ENCODE measurements at places on chromosomes 5 and 9.
A peak's percentile ranks its signal among the peaks of the same experiment; 100 is the strongest.

DNA sequence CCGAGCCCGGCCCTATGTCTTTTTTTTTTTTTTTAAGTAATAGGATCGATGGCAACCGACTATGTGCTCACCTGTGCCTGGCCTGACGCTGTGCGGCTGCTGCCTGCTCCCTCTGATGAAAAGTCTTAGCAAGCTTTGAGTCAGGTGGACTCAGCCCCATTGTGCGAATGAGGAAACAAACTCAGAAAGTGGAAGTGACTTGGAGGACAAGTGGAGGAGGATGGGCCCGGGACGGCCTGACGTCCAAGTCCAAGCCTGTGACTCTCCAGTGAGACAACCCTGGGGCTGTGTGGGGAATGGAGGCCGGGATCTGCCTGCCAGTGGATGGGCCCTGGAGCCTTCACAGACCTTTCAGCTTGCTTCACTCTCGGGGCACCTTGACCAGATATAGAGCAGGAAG is 57.9 kb downstream of the EXD3 start:
- no peaks in the 10 kb centered on the region for H3K4me1 ChIP-seq
- H3K36me3 ChIP-seq = peaks cover 36% of the 10 kb centered on the region
- H3K4me3 ChIP-seq = no peak overlapping the region

- peak; percentile 55 for DNase-seq
- H3K4me3 ChIP-seq = no peak overlapping the region
- peaks cover 33% of the 10 kb centered on the region for H3K27me3 ChIP-seq
- H3K4me1 ChIP-seq = no peaks in the 10 kb centered on the region
Observed at GRCh38 chr9:89723469-89724100, 118.8 kb downstream of the GADD45G start.

- DNase-seq = no peak
- H3K27me3 ChIP-seq = no peaks in the 10 kb centered on the region
- H3K4me1 ChIP-seq = peaks cover 4% of the 10 kb centered on the region
- H3K27ac ChIP-seq = no peak overlapping the region
- H3K36me3 ChIP-seq = peaks cover 4% of the 10 kb centered on the region
Observed at GRCh38 chr5:54651482-54652076, 134.0 kb downstream of the SNX18 start.

GRCh38 chr9:114394523-114395333 is 6.9 kb upstream of the AKNA start:
- H3K4me3 ChIP-seq = no peak overlapping the region
- no peaks in the 10 kb centered on the region for H3K27me3 ChIP-seq
- H3K4me1 ChIP-seq = peaks cover 10% of the 10 kb centered on the region
- no peak overlapping the region for H3K27ac ChIP-seq

DNA sequence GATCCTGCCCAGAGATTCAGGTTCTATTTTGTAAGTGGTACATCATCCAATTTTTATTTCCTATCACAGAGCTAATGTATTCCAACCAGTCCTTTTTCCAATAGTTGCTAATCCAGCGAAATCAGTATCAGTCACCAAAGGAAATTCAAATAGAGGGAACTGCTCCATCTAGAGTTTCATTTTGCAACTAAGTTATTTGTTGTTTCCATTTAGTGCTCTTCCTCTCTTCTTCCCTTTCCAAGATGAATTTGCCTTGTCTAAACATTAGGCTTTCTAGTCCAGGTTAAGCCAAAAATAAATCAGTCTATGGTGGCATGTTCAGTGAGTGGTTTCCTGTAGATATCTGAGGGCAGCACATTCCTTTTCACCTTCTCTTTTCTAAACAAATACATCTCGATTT is 79.8 kb upstream of the SPATA31D4 start:
- no peak overlapping the region for H3K27ac ChIP-seq
- H3K27me3 ChIP-seq = no peaks in the 10 kb centered on the region
- no peaks in the 10 kb centered on the region for H3K36me3 ChIP-seq
- H3K4me3 ChIP-seq = no peak overlapping the region
- peaks cover 6% of the 10 kb centered on the region for H3K4me1 ChIP-seq
- DNase-seq = peak; percentile 68

DNA sequence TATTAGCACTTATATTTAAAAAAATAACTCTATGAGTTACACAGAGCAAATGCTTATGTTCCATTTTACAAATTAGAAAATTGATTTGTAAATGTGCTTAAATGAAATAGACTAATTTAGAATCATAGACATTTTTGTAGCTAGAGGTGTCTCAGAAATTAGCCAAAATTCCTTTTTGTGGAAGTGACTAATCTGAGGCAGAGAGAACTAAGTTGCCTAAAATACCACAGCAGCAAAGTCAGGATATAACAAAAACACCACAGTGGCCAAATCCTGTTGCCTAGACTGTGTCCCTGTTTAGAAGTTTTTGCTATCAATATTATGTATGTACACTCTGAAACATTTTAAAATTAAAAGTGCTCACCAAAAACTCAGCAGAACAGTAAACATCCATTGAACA is 18.7 kb downstream of the ADAMTSL1 start:
- no peak overlapping the region for H3K4me3 ChIP-seq
- peaks cover 3% of the 10 kb centered on the region for H3K4me1 ChIP-seq
- H3K27ac ChIP-seq = peak overlapping the region; percentile 83
- DNase-seq = no peak
- H3K27me3 ChIP-seq = no peaks in the 10 kb centered on the region

DNA sequence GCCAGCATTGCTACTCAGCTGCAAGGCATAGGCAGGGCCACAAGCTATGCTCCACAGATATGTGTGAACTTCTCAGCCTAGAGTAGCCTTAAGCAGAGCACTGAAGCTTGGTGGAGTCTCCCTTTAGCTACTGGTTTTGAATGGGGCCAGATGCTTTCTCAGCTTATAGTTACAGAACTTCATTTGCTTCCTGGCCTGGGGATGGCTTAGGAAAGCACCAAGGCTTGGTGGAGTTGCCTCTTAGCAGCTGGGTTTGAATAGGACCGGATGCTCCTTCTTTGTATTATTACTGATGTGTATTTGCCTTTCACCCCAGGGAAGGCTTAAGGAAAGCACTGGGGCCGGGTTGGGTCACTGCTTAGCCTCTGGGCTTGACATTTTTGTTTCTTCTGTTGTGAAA is 497.8 kb upstream of the SEMA6A start:
- no peaks in the 10 kb centered on the region for H3K4me1 ChIP-seq
- H3K36me3 ChIP-seq = no peaks in the 10 kb centered on the region
- H3K27ac ChIP-seq = no peak overlapping the region
- no peaks in the 10 kb centered on the region for H3K27me3 ChIP-seq

DNA sequence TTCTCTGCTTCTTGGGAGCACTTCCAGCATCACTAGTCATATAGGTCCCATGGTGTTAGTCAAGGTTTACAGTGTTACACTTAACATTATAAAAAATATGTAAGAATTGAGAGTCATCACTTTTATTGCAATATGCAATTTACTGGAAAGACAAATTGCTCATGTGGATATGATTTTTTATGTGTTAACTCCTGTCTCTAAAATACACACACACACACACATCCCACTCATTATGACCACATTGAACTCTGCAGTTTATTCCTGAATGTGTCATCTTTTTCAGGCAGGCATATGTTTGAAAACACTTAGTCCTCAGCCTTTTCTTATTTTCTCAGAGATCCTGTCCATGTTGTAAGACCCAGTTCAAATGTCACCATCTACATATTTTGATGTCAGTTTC is 148.5 kb upstream of the MRPS30 start:
- H3K27me3 ChIP-seq = no peaks in the 10 kb centered on the region
- no peak overlapping the region for H3K27ac ChIP-seq
- H3K36me3 ChIP-seq = no peaks in the 10 kb centered on the region
- DNase-seq = no peak
- H3K4me1 ChIP-seq = no peaks in the 10 kb centered on the region

GRCh38 chr5:51345106-51345505 is 38.1 kb upstream of the ISL1 start:
- H3K4me1 ChIP-seq = no peaks in the 10 kb centered on the region
- no peaks in the 10 kb centered on the region for H3K36me3 ChIP-seq
- H3K27ac ChIP-seq = no peak overlapping the region
- H3K4me3 ChIP-seq = no peak overlapping the region

GRCh38 chr9:135198144-135198543 is 110.7 kb downstream of the OLFM1 start:
- no peak overlapping the region for H3K27ac ChIP-seq
- no peak overlapping the region for H3K4me3 ChIP-seq
- no peak for DNase-seq
- H3K4me1 ChIP-seq = no peaks in the 10 kb centered on the region
- H3K36me3 ChIP-seq = no peaks in the 10 kb centered on the region
- peaks cover 45% of the 10 kb centered on the region for H3K27me3 ChIP-seq

DNA sequence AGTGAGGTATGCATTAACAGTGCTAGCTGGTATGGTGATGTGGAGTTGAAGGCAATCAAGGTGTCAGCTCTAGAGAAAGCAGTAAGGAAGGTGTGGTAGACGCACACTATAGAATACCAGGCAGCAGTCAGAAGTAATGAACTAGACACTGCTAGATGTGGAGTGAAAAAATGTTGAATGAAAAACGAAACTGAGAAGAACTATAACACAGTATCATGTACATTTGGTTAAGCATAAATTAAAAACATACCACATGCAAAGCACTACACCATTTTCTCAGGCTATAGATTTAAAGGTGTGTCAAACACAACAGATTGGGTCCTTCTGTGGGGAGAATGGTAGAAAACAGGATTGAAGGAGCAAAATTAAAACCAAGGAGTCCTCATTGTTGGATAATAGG is 15.4 kb downstream of the ZNF622 start:
- no peaks in the 10 kb centered on the region for H3K27me3 ChIP-seq
- no peaks in the 10 kb centered on the region for H3K4me1 ChIP-seq
- no peak overlapping the region for H3K4me3 ChIP-seq
- H3K27ac ChIP-seq = no peak overlapping the region
- no peak for DNase-seq
- H3K36me3 ChIP-seq = peaks cover 37% of the 10 kb centered on the region

- peaks cover 16% of the 10 kb centered on the region for H3K4me1 ChIP-seq
- no peak overlapping the region for H3K4me3 ChIP-seq
- H3K36me3 ChIP-seq = peaks cover 18% of the 10 kb centered on the region
- H3K27me3 ChIP-seq = no peaks in the 10 kb centered on the region
Observed at GRCh38 chr5:141528291-141528984, 39.6 kb downstream of the PCDHGC5 start.

DNA sequence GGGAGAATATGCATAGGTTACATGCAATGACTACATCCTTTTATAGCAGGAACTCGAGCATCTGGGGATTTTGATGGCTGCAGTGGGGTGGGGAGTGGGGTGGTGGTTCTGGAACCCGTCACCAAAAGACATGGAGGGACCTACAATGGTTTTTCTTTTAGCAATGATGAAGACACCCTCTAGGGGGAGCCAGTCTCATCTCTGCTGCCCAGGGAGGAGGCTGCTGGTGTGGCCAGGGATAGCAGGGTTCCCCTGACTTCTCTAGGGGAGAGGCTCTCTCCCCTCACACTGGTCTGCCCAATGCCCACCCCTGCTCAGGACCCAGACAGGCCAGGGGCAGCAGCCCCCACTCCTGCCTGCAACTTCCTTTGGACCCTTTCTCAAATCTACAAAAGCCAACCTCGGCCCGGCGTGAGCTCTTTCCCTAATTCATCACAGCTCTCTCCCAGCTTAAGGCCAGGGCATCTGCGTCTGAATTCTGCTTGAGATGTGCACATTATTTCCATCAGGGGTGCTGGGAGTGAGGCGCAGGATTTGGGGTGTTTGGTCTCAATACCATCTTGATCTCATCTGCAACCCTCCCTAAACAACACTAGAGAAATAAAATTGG is 73.6 kb upstream of the RETREG1 start:
- no peaks in the 10 kb centered on the region for H3K4me1 ChIP-seq
- H3K27me3 ChIP-seq = no peaks in the 10 kb centered on the region
- no peak overlapping the region for H3K4me3 ChIP-seq
- peaks cover 20% of the 10 kb centered on the region for H3K36me3 ChIP-seq
- no peak overlapping the region for H3K27ac ChIP-seq
- DNase-seq = peak; percentile 73

GRCh38 chr9:132414731-132415130 is 4.7 kb downstream of the CFAP77 start:
- H3K27ac ChIP-seq = no peak overlapping the region
- no peak overlapping the region for H3K4me3 ChIP-seq
- H3K36me3 ChIP-seq = no peaks in the 10 kb centered on the region
- H3K4me1 ChIP-seq = peaks cover 12% of the 10 kb centered on the region

GRCh38 chr9:68562461-68562860 is 21.8 kb upstream of the TMEM252 start:
- H3K4me1 ChIP-seq = no peaks in the 10 kb centered on the region
- no peak overlapping the region for H3K4me3 ChIP-seq

- H3K27ac ChIP-seq = peak overlapping the region; percentile 15
- no peaks in the 10 kb centered on the region for H3K27me3 ChIP-seq
- peak; percentile 70 for DNase-seq
- peaks cover 20% of the 10 kb centered on the region for H3K36me3 ChIP-seq
- H3K4me3 ChIP-seq = no peak overlapping the region
Observed at GRCh38 chr9:91758491-91758981, 191.5 kb downstream of the ROR2 start.
